ENCODE measurements at places on chromosomes 7 and 10. TPM values are rescaled to one million over a fixed set of nuclear protein-coding genes. Genes with fewer than 3 reads are reported as not detected.

DNA sequence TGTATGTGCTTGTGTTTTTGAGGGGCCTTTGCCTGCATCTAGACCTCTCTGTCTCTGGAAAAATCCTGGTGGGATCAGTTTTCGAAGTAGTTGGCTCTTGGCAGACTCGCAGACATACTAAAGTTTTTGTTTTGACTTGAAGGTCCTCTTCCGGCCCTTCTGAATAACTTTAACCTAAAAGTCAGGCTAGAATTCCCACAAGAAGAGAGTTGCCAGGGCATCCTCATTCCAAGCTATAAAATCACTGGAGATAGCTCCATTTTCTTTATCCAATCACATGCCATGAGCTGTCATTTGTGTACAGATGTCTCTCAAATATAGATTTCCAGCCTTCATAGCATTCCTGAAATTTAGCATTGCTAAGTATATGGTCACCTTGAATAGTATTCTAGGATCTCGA is 967.8 kb downstream of the LRMDA start:
- H3K27ac ChIP-seq = no peak overlapping the region
- no peak for DNase-seq
- peaks cover 19% of the 10 kb centered on the region for H3K4me1 ChIP-seq
- H3K27me3 ChIP-seq = no peaks in the 10 kb centered on the region
- H3K36me3 ChIP-seq = peaks cover 6% of the 10 kb centered on the region
- H3K4me3 ChIP-seq = no peak overlapping the region

PCLO gene
- total RNA-seq = 3.5 TPM

- no peaks in the 10 kb centered on the region for H3K4me1 ChIP-seq
- H3K36me3 ChIP-seq = peaks cover 3% of the 10 kb centered on the region
- no peak overlapping the region for H3K27ac ChIP-seq
- DNase-seq = no peak
- no peaks in the 10 kb centered on the region for H3K27me3 ChIP-seq
- no peak overlapping the region for H3K4me3 ChIP-seq
Observed at GRCh38 chr7:112283382-112283910, 77.0 kb downstream of the ZNF277 start.

- H3K4me3 ChIP-seq = no peak overlapping the region
- no peaks in the 10 kb centered on the region for H3K4me1 ChIP-seq
- no peak overlapping the region for H3K27ac ChIP-seq
- H3K27me3 ChIP-seq = no peaks in the 10 kb centered on the region
- H3K36me3 ChIP-seq = no peaks in the 10 kb centered on the region
Observed at GRCh38 chr7:50477640-50478039, 27.5 kb upstream of the FIGNL1 start.

Measured in neural crest cell (in vitro differentiated cells).